ENCODE measurements at places on chromosomes 3 and 15.
A peak's percentile ranks its signal among the peaks of the same experiment; 100 is the strongest.

DNA sequence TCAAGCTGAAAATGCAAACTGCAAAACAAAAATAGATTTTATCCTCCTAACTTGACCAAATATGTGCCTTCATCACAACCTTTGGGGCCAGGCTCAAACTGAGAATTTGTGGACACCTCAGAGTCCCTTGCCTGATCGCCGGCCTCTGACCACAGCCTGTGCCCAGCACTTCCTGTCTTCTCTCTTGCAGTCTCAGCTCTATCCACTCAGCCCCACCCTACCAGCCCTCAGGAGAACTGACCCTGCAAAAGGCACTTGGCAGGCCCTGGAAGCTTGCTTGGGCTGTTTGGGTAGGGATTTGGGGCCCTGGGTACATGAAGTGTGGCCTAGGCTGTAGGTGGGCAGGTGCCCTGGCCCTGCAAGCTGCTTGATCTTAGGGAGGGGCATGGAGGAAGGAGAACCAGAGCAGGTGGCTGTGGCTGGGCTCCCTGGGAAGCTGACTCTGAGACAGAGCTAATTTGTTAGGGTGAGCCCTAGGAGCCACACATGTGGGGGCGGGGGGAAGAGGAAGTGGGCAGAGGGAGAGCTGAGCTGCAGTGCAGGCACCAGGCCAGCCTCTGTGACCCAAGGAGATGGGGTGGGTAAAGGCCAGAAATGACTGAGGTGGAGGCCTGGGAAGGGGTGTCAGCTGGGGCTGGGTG, 8.6 kb downstream of the CLEC3B start:
- no peak for DNase-seq

- DNase-seq: no peak
These were observed at the start of gene CCR8 for GRCh38 chr3:39329493-39329892. CCR8 (plus strand) TSS chr3:39329709; CDS start chr3:39332332, 2,623 bp downstream.

GRCh38 chr3:158671821-158672214, 630 bp downstream of the LXN start:
- DNase-seq: peak; percentile 5

GRCh38 chr15:33044598-33044997, 149.9 kb downstream of the FMN1 start:
- DNase-seq: no peak

DNA sequence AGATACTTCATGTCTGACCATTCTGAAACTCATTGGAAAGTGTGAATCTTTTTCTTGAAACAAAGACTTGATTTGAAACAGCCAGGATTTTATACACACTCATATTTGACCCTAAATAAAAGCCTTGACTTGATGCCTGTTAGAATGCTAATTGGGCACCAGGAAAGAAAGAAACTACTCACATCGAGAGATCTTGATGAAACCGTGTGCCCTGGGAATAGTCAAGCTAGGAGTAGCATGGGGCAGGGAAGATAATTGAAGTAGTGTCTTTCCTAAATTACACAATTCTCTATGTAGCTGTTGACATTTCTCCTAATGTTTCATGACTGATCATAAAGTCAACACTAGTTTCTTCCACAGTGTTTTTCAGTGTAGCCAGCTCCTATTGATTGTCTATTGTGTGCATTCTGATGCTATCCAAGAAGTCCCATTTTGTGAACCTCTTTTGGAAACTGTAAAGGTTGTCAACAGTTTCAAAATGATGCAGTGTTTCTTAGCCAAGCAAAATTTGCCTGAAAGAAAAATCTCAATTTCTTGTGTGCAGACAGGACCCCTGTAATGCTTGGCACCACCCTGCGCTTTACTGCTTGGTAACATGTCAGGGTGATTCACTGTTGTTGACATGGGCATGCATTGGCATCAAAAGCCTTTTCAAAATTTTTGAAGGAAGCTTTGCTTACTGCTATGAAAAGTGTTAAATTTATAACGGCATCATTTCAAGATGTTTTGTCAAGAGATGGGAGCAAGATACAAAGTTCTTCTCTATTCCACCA, 52.5 kb upstream of the OTOL1 start:
- no peak for DNase-seq

GRCh38 chr3:43019006-43019809, 40.1 kb downstream of the GASK1A start:
- no peak for DNase-seq

DNA sequence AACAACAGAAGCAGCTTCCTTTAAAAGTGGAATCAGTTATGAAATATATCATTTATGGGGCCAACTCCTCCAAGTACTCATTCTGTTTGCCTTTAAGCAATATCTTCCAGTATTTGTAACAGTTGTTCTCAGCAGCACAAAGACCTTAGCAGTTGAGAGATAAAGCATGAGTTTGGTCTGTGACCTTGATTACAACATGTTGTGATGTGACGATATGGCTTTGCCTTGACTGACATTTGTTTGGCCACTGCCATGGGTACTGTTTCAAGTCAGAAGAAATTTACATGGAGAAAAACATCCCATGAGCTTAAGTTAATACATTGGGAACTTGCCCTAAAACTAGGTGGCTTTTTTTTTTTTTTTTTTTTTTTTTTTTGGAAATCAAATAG, 175.1 kb upstream of the KBTBD8 start:
- no peak for DNase-seq

All from right renal cortex interstitium (tissue), 3 donors.